ENCODE measurements at places on chromosomes 1 and 21. TPM values are rescaled to one million over a fixed set of nuclear protein-coding genes. Genes with fewer than 3 reads are reported as not detected.
A peak's percentile ranks its signal among the peaks of the same experiment; 100 is the strongest.

- H3K4me1 ChIP-seq, result peaks cover 14% of the 10 kb centered on the region
- H3K36me3 ChIP-seq, result no peaks in the 10 kb centered on the region
- H3K27ac ChIP-seq, result no peak overlapping the region
- no peaks in the 10 kb centered on the region for H3K27me3 ChIP-seq
- H3K4me3 ChIP-seq, result no peak overlapping the region
Measured at GRCh38 chr1:184757406-184757805, 2.7 kb upstream of the EDEM3 start.

DNA sequence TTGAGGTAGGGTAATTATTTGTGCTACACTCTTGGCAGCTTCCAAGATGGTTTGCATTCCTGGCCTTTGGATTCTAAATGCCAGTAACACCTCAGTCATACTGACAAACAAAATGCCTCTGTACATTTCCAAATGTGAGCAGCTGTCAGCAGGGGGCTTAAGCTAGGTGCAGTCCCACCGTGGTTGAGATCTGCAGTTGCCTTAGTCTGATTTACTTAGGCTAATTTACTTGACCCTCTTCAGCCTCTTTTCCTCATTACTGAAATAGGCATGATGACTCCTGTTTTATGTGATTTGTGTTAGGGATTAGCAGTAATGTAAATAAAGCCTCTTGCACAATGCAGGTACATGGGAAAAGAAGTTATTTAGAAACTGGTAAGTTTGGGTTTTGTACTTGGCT is 13.5 kb upstream of the SPATA1 start:
- peaks cover 2% of the 10 kb centered on the region for H3K4me1 ChIP-seq
- H3K27ac ChIP-seq, result no peak overlapping the region
- H3K27me3 ChIP-seq, result no peaks in the 10 kb centered on the region
- no peak overlapping the region for H3K4me3 ChIP-seq
- peaks cover 65% of the 10 kb centered on the region for H3K36me3 ChIP-seq

DNA sequence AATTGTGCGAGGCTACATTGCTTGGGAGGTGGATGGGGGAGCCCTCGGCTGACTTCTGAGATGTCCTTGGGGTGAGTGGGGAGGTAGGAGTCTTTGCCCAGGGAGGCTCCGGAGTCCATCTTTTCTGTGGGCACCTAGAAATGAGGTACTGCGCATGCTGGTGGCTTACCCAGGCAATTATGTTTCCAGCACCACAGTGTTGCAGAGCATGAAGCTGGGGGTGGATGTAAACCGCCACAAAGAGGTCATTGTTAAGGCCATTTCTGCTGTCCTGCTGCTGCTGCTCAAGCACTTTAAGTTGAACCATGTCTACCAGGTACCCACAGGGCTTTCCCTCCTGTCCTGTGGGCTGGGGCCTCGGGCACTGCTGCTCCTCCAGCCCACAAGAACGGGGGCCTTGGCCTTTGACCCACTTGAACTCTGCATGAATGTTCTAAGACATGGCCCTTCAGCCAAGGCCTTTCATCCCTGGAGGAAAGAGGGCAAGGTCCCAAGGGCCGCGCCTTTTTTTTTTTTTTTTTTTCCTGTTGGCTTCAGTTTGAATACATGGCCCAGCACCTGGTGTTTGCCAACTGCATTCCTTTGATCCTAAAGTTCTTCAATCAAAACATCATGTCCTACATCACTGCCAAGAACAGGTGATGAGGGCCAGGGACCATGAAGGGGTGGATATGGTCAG is 14.6 kb downstream of the STRIP1 start:
- H3K27ac ChIP-seq, result no peak overlapping the region
- H3K36me3 ChIP-seq, result peaks cover 70% of the 10 kb centered on the region
- H3K4me3 ChIP-seq, result no peak overlapping the region

- H3K36me3 ChIP-seq, result no peaks in the 10 kb centered on the region
- no peaks in the 10 kb centered on the region for H3K27me3 ChIP-seq
- no peaks in the 10 kb centered on the region for H3K4me1 ChIP-seq
- DNase-seq, result no peak
- H3K27ac ChIP-seq, result no peak overlapping the region
Measured at GRCh38 chr1:29793653-29794348, 557.5 kb downstream of the PTPRU start.

GRCh38 chr1:25581764-25582163 is 34.8 kb upstream of the MAN1C1 start:
- H3K27me3 ChIP-seq, result no peaks in the 10 kb centered on the region
- no peak for DNase-seq
- no peak overlapping the region for H3K4me3 ChIP-seq

DNA sequence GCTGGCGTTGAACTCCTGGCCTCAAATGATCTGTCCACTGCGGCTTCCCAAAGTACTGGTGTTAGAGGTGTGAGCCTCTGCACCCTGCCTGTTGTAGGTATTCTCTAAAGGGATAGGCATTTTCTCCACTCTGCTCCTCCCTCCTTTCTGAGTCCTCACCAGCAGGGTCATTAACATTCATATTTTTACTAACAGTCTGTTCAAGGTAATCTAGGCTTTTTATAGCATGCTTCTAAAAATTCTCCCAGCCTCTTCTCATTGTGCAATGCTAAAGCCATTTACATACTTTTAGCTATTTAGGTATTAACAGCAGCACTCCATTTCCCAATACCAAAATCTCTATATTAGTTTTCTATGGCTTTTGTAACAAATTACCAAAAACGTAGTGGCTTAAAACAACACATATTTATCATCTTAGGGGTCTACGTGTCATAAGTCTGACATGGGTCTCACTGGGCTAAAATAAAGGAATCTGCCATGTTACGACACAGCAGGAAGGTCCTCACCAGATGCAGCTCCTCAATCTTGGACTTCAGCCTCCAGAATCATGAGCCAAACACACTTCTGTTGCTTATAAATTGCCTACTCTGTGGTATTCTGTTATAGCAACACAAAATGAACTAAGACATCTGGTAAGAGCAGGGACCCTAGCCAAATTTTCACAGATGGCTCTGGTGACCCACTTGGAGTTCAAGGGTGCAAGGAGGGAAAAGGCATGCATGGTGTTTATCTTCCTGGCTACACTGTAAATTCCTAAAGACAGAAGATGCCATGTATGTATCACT is 2.9 kb upstream of the SLC2A7 start:
- no peaks in the 10 kb centered on the region for H3K36me3 ChIP-seq
- H3K27me3 ChIP-seq, result no peaks in the 10 kb centered on the region
- H3K4me3 ChIP-seq, result no peak overlapping the region
- H3K4me1 ChIP-seq, result no peaks in the 10 kb centered on the region
- DNase-seq, result no peak
- no peak overlapping the region for H3K27ac ChIP-seq

DNA sequence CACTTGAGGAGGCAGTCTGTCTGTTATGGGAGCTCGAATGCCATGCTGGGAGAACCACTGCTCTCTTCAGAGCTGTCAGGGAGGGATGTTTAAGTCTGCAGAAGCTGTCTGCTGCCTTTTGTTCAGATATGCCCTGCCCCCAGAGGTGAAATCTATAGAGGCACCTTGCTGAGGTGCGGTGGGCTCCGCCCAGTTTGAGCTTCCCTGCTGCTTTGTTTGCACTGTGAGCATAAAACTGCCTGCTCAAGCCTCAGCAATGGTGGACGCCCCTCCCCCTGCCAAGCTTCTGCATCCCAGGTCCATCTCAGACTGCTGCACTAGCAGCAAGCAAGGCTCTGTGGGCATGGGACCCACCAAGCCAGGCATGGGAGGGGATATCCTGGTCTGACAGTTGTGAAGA is 247.5 kb downstream of the LMX1A start:
- H3K36me3 ChIP-seq, result no peaks in the 10 kb centered on the region
- no peaks in the 10 kb centered on the region for H3K4me1 ChIP-seq
- no peak for DNase-seq
- H3K4me3 ChIP-seq, result no peak overlapping the region
- H3K27ac ChIP-seq, result no peak overlapping the region

GRCh38 chr1:44985747-44986359 is 542 bp downstream of the EIF2B3 start:
- H3K4me3 ChIP-seq, result peak overlapping the region; percentile 79
- peak overlapping the region; percentile 69 for H3K27ac ChIP-seq
- no peaks in the 10 kb centered on the region for H3K36me3 ChIP-seq
- peaks cover 15% of the 10 kb centered on the region for H3K4me1 ChIP-seq

DNA sequence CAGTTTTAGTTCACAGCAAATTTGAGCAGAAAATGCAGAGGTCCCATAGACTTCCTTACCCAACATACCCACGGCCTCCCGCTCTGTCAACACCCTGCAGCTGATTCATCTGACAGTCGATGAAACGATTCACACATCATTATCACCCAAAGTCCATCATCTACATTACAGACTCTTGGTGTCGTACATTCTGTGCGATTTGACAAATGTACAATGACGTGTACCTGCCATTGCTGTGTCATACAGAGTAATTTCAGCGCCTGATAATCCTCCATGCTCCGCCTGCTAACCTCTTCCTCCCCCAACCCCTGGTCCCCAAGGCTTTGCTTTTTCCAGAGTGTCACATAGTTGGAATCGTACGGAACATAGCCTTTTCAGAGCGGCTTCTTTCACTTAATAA is 94.7 kb upstream of the SLC25A33 start:
- no peaks in the 10 kb centered on the region for H3K36me3 ChIP-seq
- H3K27me3 ChIP-seq, result no peaks in the 10 kb centered on the region
- no peak overlapping the region for H3K4me3 ChIP-seq

DNA sequence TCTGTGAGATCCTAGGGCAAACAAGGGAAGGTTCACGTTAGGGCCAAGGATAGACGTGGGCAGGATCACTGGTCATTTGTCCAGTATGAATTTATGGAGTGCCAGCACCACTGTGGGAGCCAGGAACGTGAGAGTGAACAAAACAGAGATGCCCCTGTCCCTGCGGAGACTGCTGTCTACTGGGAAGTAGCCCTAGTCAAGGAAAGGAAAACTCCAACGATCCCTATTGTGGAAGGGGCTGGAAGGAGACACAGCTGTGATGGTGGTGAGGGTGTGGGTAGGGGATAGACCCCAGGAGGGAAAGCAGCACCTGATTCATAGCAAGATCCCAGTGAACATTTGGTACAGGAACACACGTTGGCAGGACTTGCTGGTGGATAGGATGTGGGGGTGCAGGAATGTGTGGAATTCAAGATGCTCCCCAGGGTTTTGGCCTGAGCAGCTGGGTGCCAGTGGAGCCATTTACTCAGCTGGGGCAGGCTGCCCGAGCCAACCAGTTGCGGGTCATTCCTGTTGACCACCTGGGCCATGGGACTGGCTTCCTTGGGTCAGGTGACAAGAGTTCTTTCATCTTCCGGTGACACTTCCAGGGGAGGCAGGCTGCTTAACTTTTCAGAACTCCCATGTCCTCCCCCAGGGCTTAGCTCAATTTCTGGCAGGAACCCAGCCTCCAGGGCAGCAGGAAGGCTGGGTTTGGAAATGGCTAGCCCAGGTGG is 1.2 kb upstream of the ATP13A2 start:
- DNase-seq, result no peak
- H3K4me3 ChIP-seq, result no peak overlapping the region
- no peak overlapping the region for H3K27ac ChIP-seq
- H3K4me1 ChIP-seq, result peaks cover 17% of the 10 kb centered on the region
- H3K36me3 ChIP-seq, result no peaks in the 10 kb centered on the region

RNF186 gene
- not detected for total RNA-seq

CRP gene
- not detected for total RNA-seq

HP1BP3 gene
- 166 TPM for total RNA-seq

C1orf141 gene
- total RNA-seq, result not detected
